ENCODE measurements at places on chromosomes 16 and 17.

- DNase-seq = no peak
Measured at GRCh38 chr17:78010759-78011158, 52.3 kb downstream of the TNRC6C start.

DNA sequence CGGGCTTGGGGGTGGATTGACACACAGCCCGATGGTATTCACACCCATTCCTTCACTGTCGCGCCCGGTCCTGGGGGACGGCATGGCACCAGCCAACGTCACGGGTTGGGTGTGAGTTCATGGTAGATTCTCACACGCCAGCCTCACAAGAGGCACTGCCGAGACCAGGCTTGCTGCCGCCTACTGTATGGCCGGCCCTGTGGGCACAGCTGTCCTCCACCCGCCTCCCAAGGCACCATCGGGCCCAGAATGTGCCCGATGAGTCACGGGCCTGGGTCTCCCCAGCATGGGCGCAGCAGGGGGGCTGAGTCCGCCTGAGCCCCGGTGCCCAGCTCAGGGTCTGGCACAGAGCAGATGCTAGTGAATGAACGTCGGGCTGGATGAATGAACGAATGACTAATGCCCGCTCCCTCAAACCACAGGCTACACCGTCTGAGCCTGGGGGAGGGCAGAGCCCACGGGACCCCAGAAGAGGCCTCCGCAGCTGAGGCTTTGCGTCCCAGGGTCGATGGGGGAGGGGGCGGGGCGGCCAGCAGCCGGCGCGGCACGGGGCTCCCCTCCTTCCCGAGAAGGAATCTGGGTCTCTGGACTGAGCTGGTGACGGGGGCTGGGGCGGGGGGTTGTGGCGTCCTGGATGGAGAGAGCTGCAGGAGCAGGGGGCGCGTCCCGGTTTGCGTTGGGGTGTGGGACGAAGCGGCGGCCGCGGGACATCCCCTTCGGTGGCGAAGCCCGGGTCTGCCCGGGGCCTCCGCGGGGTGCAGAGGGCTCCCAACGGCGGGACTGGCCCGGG, 829 bp downstream of the PITPNM3 start:
- no peak for DNase-seq

DNA sequence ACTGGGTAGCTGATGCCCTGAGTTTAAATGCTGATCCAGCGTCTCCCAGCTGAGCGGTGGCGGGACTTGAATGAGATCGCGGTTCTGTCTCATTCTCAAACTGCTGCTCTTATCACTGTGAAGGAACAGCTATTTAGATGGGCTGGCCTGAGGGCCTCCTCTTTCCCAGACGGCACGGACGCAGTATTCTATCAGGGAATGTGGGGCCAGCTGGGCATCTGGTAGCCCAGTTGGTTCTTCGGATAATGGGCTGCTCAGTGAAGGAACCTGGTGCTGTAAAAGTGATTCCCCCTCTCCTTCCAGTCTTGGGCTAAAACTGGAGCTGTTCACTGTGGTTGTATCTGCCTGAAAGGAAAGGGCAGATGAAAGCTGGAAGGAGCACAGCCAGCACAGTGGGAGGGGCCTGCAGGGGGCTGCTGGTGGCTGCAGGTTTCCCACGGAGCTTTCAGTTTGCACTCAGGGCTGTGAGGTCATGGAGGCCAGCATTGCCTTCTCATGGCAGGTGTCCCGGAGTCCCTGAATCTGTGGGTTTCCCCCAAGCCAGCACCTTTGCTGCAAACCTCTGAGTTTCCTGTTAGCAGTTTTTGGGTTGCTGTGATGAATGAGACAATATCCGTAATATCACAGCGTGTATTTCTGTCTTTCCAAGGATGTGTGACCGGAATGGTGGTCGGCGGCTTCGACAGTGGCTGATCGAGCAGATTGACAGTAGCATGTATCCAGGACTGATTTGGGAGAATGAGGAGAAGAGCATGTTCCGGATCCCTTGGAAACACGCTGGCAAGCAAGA, 3.6 kb downstream of the IRF8 start:
- peak; percentile 90 for DNase-seq

DNA sequence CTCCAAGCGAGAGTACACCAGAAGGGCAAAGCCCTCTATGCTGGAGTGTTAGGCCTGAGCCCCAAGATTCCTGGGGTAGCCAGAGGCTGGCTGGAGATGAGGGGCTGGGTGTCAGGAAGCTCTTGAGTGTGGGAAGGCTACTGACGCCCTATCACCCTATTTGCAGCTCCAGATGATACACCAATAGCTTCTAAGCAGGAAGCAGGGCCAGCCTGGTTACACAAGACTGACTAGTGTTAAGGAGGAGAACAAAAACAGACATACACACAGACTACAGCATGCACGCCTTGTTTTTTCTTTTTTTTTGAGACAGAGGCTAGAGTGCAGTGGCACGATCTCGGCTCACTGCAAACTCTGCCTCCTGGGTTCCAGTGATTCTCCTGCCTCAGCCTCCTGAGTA, 15.9 kb downstream of the POLR3K start:
- no peak for DNase-seq

DNA sequence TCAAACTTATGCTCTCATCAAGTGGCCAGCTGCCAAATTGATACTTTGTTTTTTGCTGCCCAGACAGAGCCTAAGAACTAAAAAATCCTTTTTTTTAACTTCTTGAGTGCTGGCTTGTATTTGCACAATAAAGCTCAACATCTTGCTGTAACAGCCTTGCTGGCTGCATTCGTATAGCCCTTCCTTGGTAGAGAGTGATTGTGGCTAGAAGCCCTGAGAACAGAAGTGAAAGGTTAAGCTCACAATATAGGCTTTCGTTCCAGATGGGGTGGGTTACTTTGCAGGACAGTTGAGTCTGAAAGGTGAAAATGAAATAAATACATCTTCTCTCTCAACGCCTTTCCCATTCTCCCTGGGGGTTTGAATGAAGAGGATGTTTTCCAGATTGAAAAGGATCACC, 278.8 kb downstream of the HS3ST3B1 start:
- no peak for DNase-seq

Measured in GM12864 (cell line).